NT2/D1 (cell line): ENCODE measurements at places on chromosomes 1 and 21.
A peak's percentile ranks its signal among the peaks of the same experiment; 100 is the strongest.

DNA sequence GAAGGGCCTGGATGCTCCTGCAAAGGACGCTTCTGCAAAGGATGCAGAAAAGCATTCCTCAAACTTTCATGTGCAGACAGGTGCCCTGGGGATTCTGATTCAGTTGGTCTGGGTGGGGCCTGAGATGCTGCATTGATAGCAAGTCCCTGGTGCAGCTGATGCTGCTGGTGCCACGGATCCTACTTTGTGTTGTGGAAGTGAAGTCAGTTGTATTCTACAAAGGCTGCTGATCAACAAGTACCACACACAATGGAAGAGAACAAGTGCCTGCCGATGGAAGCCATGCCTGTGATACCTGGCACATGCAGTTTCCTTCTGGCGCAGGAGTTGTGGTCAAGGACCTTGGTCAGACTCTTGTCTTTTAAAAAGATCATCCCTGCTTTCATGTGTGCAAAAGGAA lies 478.8 kb downstream of the CAMTA1 start:
- DNase-seq, result no peak

DNA sequence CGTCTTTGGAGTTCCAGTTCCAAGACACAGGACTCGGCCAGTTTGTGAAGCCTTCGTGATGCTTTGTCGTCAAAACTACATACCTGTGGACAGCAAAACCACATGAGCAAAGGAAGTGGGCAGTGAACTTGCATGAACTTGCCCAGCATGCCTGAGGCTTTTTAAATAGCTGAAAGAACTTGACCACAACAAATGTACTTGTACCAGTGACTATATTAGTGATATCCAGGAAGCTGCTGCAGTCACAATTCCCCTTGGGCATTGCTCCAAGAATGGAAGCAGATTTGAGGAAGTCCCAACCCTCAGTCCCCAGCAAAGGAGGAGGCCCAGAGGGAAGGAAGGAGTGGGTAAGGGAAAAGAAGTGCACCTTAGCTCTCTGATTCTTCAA lies 2.6 kb downstream of the FUCA1 start:
- DNase-seq, result no peak

DNA sequence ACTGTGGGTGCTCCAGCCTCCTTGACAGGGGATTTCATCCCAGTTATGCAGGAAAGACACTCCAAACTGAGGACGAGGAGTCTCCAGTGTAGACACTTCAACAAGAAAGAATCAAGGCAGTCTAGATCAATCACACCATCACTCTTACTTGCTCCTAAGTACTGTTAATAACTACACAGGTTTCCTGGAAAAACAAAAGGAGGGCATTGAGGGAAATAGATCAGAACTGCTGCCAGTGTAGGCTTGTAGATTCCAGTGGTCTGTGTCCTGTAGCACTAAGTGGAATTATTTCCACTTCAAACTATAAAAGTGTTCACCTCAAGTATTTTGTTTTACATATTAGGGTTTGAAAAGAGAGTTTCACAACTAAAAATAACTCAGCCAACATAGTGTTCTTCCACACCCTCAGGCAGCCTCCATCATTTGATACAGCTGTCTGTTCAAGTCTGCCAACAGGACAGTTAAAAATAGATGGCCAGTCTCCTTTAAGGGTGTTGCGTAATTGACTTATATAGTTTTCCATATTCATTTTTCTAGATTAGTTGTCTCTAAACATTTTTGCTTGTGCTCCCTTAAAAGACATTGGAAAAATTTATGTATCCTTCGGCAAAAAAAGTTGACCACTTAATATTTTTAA lies 32.0 kb upstream of the AGL start:
- no peak for DNase-seq

DNA sequence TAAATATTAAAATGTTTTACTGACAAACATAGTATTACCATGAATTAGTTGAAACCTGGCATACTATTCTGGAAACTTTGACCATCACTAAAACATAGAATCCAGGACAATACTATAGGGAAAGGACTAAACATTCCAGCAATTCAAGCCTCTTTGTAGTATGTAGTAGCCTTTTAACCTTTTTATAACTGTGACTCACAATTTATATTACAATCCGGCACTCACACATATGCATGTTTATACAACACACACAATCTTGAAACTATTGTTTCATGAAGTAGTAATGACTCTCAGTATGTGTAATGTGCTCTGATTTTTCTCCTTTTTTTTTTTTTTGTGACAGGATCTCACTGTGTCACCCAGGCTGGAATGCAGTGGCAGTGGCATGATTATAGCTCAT lies 64.3 kb downstream of the ANKRD13C start:
- no peak for DNase-seq

GRCh38 chr1:112470966-112471365 lies 37.8 kb upstream of the WNT2B start:
- no peak for DNase-seq

GRCh38 chr1:26697978-26698849 lies 2.4 kb downstream of the ARID1A start:
- no peak for DNase-seq

- DNase-seq, result peak; percentile 36
Observed at GRCh38 chr1:181405584-181405983, 77.7 kb upstream of the CACNA1E start.

DNA sequence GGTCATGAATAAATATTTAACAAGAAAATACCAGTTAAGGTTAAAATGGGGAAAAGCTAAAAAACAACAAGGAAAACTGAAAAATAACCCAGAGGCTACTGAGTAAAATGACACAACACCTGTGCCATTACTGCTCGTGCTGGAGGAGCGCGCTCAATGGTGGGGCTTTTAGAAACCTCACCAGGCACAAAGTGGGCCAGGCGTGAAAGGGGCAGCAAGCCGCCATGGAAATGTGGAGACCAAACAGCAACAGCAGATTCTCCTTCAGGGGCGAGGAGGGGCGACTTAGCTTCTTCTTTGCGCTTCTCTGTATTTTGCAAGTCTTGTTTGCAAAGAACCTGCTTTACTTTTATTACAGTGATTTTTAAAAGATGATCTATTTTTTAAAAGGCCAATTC lies 18.9 kb upstream of the SPATC1L start:
- DNase-seq, result no peak

DNA sequence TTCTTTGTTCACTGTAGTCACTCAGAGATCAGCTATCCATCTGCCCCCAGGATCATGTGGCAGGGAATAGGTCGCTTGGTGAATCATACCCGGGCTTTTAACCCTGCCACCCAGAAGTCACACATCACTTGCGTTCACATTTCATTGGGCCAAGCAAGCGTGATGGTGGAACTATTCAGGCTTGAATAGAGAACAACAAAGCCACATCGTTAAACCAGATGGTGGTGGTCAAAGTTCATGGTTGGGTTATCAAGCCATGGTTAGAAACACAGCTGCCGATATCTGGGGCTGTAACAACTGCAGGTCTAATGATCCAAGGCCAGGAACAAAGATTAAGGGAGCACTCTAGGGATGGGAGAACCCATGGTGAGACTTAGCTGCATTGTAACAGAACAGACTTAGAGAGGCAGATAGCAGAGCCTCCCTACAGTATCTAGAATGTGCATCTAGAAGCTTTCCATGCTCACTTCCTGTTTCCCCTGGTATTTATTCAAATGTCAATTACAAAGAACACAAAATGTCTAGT lies 40.0 kb upstream of the PTPRC start:
- no peak for DNase-seq

DNA sequence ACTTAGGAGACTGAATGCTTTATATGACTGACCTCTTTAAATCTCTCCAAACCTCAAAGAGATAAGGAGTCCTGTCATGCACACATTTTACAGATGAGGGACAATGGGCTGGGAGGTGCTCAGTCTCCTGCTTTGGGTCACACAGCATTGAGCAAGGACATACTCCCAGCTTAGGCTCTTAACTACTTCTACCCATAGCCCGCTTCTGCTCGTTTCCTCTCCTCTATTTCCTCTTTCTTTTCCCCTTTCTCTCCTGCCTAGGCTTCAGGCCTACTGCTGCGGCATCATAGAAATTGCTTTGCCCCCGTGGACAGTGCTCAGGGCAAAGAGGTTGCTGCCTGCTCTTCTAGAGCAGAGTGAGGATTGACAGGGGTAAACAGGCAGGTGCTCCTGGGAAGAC lies 12.4 kb upstream of the ZNF691 start:
- DNase-seq, result no peak

GRCh38 chr1:180033390-180033789 lies 78.8 kb downstream of the CEP350 start:
- no peak for DNase-seq

GRCh38 chr1:169041366-169041765 lies 65.1 kb upstream of the ATP1B1 start:
- DNase-seq, result no peak

DNA sequence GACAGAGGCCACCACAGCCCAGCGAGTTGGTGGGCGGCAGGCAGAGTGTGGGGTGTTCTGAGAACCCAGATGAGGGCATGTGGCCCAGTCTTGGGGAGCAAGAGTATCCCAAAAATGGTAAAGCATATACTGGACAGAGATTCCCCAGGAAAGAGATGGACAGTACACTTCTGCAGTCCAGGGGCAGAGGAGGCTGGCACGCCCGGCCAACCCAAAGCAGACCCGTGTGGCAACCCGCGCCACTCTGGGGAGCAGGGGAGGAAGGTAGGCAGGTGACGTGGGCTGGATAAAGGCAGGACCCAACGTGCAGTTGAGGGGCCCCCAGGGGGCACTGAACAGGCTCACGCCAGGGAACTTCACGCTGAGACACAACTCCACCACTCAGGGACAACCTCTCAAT lies 46.4 kb upstream of the RIPK4 start:
- DNase-seq, result no peak

DNA sequence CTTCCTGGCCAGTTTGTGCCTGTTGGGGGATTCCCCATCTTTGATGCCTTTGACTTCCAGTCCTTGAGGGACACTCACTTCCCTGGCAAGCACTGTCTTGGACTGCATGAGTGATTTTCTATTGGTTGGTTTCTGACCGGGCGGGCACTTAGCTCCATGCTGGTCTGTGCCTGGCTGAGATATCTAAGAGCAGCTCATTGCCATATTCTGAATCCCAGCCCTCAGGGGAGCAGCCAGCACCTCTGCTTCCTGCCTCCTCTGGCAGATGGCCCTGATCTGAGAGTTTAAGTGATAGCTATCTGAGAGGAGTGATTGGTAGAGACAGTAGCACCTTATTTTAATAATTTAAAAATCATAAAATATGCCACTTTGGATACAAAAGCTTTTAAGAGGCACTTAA lies 52.5 kb downstream of the DISC1 start:
- no peak for DNase-seq

DNA sequence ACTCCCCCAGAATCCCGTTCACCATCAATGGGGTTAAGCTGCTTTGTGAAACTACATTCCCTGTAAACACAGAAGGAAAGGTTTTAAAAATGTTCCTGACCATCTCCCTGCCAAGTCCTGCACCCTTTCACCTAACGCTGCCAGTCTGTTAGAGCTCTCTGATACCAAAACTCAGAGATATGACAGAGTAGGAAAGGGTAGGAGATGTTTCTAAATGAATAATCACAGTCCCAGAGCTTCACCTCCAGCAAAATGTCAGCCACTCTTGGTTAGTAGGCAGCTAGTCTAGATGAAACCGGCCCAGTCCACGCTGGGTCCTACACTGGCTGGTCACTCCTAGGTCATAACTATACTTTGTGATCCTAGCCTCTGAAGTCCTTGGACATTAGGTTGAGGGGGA lies 26.7 kb downstream of the SLAMF6 start:
- no peak for DNase-seq

DNA sequence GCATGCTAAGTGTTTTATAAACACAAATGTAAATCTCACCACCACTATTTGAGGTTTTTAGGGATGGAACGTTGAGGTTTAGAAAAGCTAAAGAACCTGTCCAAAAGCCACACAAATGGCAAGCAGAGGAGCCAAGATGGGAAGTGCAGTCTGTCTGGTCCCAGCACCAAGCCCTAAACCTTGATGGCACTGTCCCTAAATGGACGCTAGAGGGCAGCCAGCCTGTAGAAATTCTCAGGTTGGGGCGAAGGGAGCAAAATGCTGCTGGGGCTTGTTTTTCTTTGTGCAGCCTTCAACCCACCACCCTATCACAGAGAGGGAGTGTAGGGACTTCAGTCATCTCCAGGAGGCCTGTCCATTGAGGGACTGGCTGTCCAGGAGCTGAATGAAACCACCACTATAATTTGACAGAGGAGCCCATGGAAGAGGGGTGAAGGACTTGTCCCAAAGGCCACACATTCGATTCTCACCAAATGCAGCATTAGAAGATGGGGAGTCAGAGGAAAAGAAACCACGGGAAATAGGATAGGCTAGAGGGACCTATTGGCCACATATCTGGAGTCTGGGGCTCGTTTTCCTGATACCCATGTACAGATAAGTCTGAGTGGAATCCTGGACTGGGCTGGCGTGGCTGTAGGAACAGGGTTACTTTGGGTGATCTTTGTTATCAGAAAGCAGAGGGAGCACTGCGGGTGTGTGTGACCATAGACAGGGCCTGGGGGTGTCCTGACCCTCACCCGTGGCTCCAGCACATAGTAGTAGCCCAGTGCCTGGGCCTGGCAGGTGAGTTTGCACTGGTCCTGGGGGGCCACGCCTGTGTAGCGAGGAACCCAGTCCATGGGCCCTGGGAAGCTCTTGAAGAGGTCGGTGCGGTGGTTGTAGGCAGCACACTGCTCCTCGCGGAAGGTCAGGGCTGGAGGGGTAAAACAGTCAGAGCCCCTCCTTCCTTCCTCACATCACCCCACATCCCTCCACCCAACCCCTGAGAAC lies 6.1 kb downstream of the ADAMTS4 start:
- peak; percentile 86 for DNase-seq

GRCh38 chr1:206081856-206082255 lies 28.9 kb downstream of the RHEX start:
- DNase-seq, result no peak

GRCh38 chr1:33221385-33221758 lies 34.9 kb upstream of the ZNF362 start:
- no peak for DNase-seq

DNA sequence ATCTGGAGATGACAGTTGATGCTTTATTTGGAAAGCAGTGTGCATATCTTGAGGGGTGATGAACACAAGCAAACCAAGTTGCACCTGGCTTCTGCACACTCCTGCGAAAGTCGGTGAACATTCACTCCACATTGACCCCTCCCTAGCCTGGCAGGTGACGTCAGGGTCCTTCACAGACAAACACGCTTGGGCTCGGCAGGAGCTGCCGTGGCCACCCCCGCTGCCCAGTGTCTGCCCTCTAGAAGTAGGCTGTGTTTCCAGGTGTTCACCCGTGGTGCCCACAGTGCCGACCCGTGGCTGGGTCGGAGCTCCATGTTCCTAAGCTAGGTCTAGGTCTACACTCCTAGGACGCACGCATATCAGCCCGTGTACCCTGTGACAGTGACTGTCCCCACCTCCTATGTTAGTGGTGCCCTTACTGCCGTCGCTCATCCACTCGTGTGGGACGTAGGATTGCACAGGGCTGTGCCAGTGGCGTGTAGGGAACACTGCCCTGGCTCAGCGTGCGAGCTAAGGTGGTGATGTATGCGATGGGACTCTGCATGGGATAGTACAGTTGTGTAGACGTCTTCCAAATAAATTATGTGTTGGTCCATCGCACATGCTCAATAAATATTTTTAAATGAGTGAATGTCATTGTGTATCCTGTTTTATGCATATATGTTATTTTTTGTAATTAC lies 29.0 kb downstream of the PRMT2 start:
- DNase-seq, result no peak
